ENCODE measurements at places on chromosomes 6 and 20. TPM values are rescaled to one million over a fixed set of nuclear protein-coding genes. Genes with fewer than 3 reads are reported as not detected.

DNA sequence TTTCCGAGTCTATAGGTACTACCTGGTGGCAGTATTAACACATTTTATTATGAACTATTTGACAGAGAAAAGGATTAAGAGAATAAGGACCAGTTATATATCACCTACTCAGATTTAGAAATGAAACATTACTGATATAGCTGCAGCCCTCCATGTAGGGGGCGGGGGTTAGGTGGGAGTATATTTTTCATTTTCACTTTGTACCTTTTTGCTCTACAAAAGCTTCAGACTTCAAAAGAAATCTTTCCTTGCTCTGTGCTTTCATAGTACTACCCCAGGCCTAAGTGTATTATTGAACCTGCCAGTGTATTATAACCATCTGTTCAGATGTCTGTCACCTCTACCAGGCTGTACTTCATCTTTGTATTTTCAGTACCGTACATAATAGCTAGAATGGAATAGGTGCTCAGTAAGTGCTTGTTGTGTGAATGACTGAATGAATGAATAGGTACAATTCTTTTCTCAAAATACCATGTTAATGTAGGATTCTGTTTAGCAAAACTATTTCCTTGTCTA is 43.0 kb downstream of the CDKAL1 start:
- no peak for DNase-seq

DNA sequence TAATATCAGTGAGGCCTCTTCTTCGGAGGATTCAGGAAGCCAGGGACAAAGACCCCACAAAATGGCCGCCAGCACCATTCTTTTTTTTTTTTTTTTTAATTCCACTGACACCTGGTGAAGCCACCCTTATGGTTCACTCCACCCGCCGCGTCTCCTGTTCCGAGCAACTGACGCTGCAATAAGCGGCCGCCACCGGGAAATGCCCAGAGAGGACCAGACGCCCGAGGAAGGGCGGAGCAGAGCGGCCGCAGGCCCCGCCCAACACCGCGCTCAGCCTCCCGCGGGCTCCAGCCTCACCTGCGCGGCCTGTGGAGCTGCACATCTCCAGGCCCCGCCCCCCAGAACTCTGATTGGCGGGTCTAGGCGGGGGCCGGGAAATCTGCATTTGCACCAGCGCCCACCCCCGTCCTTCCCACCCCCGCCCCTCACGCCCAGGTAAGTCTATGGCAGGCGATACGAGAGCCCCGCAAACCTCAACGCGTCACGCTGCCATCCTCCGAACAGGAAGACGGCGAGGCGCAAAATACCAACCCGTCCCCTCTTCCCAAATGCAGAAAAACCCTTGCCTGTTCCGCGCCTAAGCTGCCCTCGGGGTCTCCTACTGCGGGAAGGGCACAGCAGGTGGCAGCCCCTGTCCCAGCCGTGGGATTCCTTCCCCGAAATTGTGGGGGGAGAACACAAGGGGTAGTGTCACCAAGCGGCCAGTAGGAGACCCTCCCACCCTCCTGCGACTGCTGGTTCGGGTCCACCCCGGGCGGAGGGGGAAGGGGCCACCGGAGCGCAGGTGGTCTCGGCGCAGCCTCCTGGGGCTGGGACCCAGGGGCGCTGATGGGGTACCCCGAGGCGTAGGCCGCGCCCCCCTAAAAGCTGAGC is 960 bp downstream of the ATP9A start:
- DNase-seq, result peak; percentile 83

DNA sequence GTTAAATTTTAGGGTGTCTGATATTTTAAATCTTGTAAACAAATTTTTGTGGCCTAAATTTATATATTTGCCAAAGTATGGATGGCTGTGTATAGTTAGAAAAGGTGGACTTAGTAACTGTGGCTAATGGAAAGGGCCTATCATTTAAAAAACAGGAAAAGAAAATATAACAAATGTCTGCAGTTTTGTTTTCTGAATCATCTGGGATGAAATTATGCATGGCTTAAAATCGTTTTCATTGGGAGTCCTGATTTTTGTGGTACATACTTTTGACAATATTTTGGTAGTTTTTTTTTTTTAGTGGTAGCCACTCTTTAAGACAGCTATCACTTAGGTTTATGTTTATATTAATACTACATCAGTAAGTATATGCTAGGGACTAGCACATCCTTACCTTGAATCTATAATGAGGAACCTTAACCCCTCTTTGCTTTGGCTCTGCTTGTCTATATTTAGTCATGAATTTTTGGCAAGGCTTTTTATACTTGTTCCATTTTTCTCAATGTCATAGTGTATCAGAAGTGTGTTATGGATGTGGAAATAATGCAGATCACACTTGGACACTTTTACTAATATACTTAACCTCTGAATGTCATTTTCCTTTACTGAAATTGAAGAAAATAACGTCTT is 5.6 kb downstream of the ARID1B start:
- DNase-seq, result no peak

DNA sequence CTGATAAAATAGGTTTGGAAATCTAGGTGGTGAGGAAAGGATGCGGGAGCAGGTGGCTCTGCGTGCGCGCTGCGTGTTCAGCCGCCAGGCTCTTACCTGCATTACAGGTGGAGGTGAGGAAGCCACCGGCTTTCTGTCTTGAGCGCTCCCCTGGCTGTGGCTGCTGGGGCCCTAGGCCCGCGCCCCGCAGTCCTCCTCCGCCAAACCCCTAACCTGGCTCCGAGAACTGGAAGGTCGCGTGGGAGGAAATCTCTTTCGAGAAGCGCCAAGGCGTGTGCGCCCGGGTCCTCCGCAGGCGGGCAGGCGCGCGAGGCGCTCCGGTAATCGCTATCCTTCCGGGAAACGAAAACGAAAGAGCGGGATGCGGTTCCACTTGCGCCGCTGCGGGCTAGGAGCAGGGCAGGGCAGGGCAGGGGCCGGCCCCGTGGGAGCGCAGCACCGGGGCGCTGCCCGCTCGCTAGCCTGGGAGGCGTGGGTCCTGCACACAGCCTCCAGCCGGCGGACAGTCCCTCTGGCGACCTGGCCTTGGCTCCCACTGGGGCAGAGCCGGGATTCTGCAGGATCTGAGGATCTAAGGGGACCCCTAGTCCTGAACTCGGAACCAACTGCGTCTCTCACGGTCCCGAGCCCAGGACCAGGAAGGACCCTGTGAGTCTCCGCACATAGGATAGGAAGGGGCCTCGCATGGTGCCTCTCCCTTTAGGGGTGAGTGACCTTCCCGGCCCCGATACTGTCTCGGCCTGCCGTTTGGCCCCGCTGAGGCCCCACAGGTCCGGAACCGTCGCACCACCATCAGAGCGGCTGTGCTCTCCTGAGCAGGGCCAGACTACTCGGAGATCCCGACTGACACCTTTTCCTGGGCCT is at the start of gene ETV7:
TSS of gene ETV7 (minus strand) at position 230 of the 864 bp plus-strand sequence. CDS start at position 102, 128 bp downstream.
- DNase-seq, result peak; percentile 40

DNA sequence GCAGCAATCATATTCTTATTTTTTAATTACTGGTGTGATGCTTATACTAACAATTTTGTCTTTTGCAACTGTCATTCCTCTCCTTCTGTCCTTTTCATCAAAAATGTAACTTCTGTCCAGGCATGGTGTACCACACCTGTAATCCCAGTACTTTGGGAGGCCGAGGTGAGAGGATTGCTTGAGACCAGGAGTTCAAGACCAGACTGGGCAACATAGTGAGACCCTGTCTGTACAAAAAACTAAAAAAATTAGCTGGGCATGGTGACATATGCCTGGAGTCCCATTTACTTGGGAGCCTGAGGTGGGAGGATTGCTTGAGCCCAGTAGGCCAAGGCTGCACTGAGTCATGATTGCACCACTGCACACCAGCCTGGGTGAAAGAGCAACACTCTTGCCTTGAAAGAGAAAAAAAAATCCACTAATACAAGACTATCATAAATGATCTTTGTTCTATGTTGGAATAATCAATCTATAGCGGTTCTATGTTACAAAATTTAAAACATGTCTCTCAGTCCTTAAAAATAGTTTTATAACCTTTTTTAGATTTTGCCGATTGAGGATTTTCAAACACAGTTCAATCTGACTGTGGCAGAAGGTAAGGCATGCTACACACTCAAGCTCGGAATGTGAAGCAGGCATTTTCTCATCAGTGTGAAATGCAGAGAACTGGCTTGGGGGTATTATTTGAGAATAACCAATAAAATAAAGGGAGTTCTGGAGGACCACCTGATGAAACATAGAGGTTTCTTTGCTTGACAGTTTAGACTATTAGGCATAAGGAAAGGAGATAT is 70.4 kb downstream of the ENPP1 start:
- DNase-seq, result no peak

GRCh38 chr20:208942-209566 is 18.0 kb upstream of the DEFB129 start:
- DNase-seq, result no peak

DNA sequence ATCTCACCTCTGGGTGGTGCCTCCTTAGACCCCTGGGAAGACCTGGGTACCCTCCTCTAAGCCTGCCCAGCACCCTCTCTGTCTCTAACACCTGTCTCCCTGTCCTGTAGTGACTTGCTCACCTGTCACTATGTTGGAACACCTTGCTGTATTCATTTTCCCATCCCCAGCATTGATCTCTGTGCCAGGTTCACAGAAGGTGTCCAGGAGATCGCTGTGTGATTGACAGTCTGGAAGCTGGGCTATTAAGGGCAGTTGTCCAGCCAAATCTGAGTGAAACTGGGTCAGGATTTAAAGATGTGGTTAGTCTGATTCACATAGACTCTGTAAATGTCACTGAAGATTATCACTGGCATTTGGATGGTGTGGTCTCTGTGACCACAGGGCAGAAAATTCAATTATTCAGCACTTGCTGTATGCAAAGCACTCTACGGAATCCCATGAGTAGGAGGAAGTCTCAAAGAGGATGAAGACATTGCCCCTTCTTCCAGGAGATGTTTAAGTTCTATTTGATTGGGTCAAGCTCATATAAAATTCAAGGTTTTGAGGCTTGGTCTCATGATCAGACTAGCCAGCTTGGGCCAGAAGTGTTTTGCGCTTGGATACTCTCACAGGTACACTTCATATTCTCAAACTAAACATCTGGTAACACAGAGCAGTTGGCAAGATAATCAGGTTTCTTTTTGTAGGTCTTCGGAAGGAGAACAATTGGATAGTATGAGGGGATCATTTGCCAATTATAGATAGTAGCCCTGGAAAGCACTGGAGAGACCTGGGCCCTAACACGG is 57.8 kb upstream of the TAGAP start:
- DNase-seq, result no peak

GRCh38 chr6:154800338-154800737 is 67.1 kb downstream of the SCAF8 start:
- no peak for DNase-seq

- no peak for DNase-seq
Measured at GRCh38 chr6:142740449-142740848, 204.5 kb downstream of the HIVEP2 start.

GRCh38 chr6:169162752-169163407 is 90.8 kb downstream of the THBS2 start:
- DNase-seq, result no peak

MYL9 gene
- 1,967 TPM for total RNA-seq

NEURL2 gene
- 5.8 TPM for total RNA-seq

Data from left ventricle myocardium superior (tissue), 1 donor.